Fibroblast of lung (primary cell): ENCODE measurements at places on chromosomes 12 and 14.
A peak's percentile ranks its signal among the peaks of the same experiment; 100 is the strongest.

- DNase-seq, result peak; percentile 83
Observed at GRCh38 chr14:68137704-68138619, 318.4 kb downstream of the RAD51B start.

DNA sequence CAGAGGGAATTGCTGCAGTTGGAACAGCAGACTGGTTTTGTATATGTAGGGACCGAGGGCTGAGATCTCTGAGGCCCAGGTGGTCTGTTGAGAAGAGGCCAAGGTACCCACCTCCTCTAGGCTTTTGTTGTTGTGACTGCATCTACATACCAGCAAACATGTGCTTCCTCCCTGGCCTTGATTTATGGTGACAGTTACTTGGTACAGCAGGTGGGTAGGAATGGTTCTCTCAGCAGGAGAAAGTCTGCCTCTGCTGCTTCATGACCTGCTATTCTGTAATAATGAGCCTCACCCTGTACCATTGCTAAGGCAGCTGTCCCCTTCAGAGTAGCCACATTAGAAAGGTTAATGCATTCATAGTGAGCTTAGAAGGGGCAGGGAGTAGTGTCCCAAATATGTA lies 196.7 kb upstream of the PELI2 start:
- DNase-seq, result no peak

GRCh38 chr14:66311990-66312389 lies 174.2 kb upstream of the CCDC196 start:
- DNase-seq, result no peak

- DNase-seq, result no peak
Observed at GRCh38 chr14:32720927-32721326, 217.8 kb upstream of the NPAS3 start.

DNA sequence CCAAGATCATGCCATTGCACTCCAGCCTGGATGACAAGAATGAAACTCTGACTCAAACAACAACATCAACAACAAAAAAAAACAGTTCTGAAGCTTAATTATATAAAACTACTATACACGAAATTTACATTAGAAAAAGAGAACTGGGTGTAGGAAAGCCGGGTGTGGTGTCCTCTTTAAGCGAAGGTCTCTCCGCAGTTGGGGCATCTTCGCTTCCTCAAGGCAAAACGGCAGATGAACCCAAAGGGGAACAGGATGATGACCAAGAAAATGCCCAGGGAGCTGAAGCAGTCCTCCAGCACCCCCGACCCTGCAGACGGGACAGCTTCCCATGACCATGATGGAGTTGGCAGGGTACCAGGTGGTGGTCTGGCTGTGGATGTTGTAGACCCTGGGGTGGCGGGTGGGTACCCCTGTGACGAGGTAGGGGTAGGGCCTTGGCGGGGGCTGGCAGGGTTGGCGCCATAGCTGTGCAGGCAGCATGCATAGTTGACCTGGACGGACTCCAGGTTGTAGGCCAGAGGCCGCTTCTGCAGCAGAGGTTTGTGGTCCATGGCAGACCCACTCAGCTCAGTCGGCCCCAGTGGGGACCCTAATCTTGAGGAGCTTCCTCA lies 18.2 kb upstream of the BCAT1 start:
- DNase-seq, result no peak

DNA sequence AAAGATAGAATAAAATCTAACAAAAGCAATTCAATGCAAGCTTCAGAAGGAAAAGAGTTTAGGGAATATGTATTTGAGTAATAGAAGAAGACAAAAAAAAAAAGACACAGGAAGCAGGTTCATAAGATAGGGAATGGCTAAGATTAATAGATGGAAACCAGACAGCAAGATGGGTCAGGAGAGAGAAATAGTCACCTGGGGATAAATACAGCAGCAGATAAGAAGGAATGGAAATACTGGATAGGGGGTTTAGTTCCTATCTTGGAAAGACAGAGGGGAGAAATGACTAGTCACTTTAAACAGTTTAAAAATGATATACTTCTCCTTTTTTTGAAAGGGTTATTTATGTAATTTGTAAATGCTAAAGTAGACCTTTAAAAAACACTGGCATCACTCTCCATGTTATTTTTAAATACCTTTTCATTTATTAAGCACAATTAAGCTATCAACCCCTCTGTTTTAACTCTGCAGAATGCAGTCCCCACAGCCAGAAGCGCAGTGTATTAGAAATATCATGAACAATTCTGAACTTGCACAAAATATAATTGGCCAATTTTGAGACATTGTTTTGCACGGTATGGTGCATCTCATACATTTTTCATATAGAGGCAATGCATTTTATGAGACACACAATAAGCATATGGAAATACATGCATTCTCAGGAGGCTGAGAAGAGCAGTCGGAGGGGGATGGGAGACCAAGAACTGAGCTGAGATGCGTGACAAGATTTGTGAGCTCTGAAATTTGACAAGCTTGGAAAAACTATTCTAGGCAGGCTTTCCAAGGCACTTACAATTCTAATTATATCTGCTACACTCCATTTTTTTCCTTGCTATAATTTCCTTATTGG lies 303.4 kb upstream of the PRICKLE1 start:
- no peak for DNase-seq

GRCh38 chr14:54730156-54730961 lies 163.4 kb downstream of the SAMD4A start:
- peak; percentile 72 for DNase-seq

DNA sequence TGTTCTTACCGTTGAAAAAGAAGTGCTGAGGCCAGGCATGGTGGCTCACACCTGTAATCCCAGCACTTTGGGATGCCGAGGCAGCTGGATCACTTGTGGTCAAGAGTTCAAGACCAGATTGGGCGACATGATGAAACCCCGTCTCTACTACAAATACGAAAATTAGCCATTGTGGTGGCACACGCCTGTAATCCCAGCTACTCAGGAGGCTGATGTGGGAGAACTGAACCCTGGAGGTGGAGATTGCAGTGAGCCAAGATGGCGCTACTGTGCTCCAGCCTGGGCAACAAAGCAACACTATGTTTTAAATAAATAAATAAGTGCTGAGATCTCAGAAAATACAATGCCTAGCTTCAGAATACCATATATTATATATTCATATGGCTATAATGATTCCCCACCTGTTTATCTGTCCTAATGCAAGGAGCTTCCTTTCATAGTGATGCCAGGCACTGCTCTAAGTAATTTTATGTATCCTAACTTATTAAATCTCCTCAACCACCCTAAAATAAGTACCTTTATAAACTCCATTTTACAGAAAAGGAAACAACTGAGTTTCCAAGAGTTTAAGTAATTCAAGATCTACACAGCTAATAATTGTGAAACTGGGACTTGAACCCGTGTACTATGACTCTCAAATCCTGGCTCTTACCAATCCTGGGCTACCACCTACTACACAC lies 7.3 kb downstream of the PHLDA1 start:
- no peak for DNase-seq

GRCh38 chr12:2169940-2170339 lies 117.2 kb downstream of the CACNA1C start:
- no peak for DNase-seq

GRCh38 chr12:39440101-39440500 lies 2.8 kb downstream of the KIF21A start:
- no peak for DNase-seq

- peak; percentile 61 for DNase-seq
Observed at GRCh38 chr12:29640589-29641345, 143.0 kb downstream of the TMTC1 start.

DNA sequence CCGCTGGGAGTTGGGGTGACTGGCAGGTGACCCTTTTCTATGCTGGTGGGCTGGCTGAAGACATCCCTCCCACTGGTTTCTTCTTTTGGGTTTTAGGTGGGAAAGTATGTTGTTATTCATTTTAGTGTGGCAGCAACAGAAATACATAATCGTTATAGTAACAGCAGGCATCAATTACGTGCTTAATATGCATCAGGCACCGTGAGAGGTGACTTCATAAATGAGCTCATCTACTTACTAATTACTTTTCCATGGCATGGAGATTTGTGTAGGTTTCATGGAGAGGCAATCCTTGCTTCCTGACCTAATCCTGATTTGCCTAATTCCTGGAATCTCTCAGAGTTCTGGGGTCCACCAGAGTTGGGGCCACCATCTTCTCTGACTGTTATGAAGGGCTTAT lies 13.4 kb upstream of the CELA1 start:
- DNase-seq, result no peak

GRCh38 chr14:54026671-54027070 lies 70.0 kb upstream of the BMP4 start:
- no peak for DNase-seq

- DNase-seq, result no peak
Observed at GRCh38 chr12:118292836-118293235, 79.9 kb downstream of the TAOK3 start.

DNA sequence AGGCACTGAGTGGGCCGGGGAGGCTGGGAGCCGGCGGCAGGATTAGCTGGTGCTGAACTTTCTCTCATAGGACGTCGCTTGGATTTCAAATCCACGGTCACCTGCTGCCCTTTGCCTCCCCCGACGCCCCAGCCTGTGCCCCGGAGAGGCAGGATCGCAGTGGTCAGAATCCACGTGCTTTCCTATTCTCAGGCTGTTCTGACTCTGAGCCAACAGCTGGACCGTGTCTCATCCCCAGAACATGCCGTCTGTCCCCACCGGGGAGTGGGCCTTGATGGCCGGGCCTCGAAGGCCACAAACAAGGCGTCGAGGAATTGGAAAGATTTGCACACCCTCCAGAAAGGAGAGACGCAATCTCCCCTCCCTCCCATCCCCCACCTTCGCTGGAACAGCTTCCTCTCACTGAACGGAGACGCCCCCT lies 18.5 kb upstream of the MLXIP start:
- peak; percentile 32 for DNase-seq

DNA sequence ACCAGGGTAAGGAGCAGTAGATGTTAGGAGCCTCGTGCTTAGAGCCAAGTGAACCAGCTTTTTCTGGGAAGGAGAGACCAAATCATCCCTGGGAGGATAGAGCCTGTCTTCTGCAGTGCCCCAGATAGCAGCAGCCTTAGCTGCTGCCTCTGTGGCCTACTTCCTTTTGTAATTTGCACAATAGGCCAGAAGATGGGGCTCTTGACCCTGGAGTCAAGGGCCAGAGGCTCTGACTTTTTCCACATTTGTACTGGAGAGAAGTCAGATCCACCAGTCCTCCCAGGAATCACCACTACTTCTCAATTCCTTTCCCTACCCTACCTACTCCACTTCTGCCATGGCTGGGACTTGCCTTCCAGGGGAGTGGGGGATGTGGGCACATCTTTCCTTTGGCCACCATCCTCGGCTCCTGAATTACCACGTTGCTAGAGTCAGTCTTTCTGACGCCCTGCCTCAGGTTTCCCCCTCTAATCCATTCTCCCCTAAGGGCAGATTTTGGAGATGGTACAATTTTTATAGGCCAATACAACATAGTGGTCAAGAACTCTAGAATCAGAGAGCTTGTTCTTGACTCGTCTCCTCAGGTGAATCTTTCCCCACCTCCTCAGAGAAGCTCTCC lies 3.3 kb upstream of the SLC4A8 start:
- peak; percentile 53 for DNase-seq

DNA sequence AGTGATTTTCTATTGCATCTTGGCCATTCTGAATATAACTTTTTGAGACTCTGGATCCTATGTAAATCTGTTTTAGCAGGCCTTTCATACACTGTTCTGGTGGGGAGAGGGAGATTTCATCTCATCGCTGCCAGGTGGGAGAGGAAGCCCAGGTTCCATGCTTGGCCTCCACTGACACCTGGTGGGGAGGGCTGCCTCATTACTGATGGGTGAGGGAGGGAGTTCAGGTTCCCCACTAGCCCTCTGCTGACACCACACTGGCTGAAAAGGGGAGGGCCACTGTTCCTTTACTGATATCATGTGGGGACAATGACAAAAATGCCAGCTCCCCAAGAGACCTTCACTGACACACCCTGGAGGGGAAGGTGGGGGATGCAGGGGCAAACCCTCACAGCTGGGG lies 2.4 kb upstream of the GALNT8 start:
- no peak for DNase-seq

GRCh38 chr12:118841588-118841987 lies 139.8 kb upstream of the SRRM4 start:
- DNase-seq, result no peak

DNA sequence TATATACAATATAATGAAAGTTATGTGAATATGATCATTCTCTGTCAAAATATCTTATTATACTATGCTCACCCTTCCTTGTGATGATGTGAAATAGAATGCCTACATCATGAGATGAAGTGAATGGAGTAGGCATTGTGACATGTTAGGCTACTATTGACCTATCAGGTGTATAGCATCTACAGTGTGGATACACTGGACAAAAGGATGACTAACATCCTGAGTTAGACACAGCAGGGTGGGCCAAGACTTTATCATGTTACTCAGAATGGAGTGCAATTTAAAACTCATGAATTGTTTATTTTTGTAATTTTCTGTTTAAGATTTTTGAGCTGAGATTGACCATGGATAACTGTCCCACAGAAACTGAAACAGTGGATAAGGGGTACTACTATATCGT lies 53.4 kb upstream of the NAV3 start:
- peak; percentile 58 for DNase-seq

GRCh38 chr12:10067942-10068341 lies 30.8 kb downstream of the CLEC1A start:
- DNase-seq, result no peak

DNA sequence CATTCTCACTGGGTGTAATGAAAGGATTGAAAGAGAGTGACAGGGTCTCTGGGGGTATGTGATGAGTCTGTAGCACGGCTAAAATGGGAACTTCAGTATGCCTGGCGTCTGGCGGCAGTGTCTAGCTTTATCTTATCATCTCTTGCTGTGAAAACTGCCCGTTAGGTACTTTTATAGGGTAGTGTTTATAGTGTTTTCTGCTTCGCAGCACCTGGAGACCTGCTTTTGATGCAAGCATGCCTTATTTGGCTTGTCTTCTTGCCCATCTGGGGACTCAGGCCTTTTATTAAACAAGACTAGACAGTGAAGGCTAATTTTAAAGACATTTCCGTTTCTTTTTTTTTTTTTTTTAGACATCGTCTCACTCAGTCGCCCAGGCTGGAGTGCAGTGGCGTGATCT lies 36.3 kb upstream of the ALDH2 start:
- DNase-seq, result no peak

- DNase-seq, result peak; percentile 80
Observed at GRCh38 chr12:53344824-53345485, 8.8 kb upstream of the SP7 start.

- no peak for DNase-seq
Observed at GRCh38 chr12:32400114-32400672, 835 bp downstream of the FGD4 start.

DNA sequence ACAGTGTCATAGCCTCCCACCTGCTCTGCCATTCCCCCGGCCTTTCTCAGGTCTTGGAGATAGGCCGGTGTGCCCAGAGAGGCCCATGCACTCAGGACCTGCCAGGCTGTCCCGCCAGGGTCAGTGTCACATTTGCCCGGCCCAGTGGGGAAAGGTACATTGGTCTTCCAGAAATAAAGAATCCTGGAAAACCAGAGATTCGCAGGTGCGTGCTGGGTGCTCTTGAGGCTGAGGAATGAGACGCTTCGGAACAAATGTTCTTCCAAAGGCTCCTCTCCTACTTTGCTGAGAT lies 205.8 kb upstream of the RTL1 start:
- no peak for DNase-seq

DNA sequence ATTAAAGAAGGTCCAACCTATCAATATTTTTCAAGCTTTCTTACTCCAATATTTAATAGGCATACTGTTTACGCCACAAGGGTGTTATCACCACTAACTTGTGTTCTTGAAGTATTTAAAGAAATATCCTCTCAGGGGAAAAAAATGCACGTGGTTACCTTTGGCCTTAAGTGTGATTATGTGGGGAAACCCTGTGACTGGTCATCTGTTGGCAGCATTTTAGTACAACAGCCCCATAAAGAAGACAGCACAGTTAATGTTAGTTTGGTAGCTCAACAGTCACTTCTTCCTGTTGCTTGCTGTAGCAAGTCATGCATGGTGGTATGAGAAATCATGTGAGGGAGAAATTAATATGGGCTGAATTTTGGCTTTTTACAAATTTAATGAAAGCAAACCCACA lies 1021.5 kb upstream of the TMEM132C start:
- peak; percentile 69 for DNase-seq
